ENCODE measurements at places on chromosomes 7 and 10.

DNA sequence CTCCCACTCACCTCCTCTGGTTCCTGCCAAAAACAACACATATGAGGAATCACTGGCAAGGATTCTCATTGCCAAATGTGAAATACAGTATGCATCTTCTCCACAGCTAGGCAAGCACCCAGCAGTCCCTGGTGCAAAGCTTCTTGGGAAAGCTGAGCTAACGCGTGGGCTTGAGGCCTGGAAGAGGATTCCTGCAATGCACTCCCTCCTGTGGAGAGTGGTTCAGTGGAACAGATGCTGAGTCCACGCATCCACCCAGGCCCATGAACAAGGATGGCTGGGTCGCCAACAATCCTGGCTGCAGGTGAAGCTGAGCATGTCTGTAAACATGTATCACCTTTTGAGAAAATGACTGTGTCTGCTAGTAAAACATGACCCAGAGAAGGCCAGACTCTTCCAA lies 113.2 kb upstream of the CHST15 start:
- no peak for DNase-seq

DNA sequence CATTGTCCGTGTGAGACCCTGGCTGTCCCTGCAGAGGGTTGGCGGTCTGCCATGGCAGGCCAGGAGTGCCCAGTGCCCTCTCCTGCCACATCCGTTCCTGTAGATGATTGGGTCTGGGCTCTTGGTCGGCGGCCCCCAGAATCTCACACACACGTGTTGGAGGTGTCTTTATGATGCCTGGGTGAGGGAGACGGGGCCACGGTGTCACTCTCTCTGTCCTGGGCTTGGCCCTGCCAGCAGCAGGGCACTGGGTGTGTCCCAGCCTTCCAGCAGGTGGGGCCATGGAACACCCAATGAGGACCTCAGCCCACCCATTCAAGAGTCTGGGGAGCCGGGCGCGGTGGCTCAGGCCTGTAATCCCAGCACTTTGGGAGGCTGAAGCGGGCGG lies 30.2 kb downstream of the UNC5B start:
- DNase-seq: no peak

DNA sequence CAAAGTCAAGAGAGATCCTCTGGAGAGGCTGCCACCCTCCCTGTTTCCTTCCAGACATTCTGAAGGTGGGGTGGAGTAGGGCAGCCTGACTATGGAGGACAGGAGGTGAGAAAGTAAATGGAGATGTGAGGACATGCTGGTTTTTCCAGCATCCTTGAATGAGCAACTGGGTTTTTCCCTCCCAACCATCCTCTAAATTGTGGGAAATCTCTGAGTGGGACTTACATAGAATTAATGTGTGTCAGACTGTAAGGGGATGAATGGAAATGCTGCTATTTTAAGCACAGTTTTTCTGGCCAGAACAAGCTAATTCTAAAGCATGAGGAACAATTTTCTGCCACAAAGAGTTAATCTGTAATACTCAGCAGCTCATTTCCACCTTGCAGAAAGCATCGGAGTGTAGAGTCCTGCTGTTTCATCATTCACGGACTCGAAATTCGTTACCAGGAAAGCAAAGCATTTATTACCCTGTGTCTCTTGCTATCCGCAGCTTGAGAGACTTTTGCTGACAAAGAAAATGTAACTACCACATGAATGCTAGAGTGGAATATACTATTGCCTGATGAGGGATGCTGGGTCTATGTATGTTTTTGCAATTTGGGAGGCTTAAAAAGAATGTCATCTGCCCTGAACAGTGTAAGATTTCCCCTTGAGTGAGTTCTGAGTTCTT lies 213.0 kb downstream of the CELF2 start:
- no peak for DNase-seq

GRCh38 chr7:41955893-41956675 lies 253.2 kb upstream of the INHBA start:
- no peak for DNase-seq

DNA sequence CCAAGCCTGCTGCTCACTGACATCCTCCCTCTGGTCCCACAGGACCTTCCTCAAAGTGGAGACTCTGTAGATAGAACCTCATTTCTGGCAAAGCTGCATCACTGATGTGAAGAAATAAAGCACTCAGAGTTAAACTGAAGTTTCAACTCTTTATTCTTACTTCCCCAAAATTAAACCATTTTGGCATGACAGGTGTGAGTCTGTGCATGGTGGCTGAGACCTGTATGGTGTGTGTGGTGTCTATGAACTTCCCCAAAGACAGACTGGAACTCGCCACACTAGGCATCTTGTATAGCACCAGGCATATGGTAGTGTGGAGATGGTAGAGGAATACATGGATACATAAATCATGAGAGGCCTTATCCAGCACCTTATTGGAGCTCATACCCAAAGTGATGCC lies 6.6 kb upstream of the WDFY4 start:
- DNase-seq: no peak
